ENCODE measurements at places on chromosomes 3 and 15. TPM values are rescaled to one million over a fixed set of nuclear protein-coding genes. Genes with fewer than 3 reads are reported as not detected.
A peak's percentile ranks its signal among the peaks of the same experiment; 100 is the strongest.

- DNase-seq, result no peak
Measured at GRCh38 chr3:58623961-58624360, 42.6 kb downstream of the FAM3D start.

DNA sequence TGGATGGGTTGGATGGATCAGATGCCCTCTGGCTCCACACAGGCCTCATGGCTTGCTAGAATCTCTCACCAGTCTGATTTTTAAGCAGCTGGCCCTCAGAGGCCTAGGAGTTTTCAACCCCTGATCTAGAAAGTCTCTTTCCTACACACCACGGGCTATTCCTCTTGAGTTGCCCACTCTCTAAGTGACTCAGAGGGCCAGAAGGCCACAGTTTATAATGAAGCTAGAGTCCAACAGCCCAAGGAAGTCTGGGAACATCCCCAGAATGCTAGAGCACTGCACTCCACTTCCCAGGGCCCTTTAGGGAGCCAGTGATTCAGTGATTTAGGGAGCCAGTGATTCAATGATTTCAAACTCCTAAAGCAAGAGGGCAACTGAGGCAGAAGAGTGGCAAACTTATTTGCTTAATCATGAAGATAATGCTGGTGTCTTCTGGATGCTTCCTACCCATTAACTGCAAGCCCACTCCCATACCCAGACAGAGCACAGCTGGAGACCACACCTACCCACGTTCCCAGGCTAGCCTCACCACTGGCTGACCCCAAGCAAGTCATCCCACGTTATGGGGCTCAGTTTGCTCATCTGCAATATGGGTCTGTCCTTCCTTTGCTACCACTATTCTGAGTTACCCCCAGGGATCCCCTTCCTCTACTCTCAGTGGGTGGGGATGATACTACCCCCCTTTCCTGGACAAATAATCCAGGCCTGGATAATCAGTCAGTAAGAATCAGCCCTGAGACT lies 36.7 kb downstream of the ABTB1 start:
- DNase-seq, result no peak

GRCh38 chr3:161415506-161416231 lies 44.4 kb upstream of the SPTSSB start:
- no peak for DNase-seq

- peak; percentile 45 for DNase-seq
Measured at GRCh38 chr3:37537914-37538691, 323.6 kb upstream of the CTDSPL start.

DNA sequence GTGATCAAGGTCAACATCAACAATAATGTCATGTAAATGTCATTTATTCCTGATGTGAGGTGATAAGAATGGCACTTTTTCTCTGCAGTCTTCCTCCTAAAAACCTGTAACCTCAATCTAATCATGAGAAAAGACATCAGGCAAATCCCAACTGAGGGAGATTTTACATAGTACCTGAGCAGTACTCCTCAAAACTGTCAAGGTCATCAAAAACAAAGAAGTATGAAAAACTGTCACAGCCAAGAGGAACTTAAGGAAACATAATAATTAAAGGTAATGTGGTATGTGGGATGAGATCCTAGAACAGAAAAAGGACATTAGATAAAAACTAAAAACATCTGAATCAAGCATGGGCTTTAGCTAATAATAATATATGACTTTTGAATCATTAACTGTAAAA lies 140.9 kb upstream of the GRM7 start:
- DNase-seq, result no peak

DNA sequence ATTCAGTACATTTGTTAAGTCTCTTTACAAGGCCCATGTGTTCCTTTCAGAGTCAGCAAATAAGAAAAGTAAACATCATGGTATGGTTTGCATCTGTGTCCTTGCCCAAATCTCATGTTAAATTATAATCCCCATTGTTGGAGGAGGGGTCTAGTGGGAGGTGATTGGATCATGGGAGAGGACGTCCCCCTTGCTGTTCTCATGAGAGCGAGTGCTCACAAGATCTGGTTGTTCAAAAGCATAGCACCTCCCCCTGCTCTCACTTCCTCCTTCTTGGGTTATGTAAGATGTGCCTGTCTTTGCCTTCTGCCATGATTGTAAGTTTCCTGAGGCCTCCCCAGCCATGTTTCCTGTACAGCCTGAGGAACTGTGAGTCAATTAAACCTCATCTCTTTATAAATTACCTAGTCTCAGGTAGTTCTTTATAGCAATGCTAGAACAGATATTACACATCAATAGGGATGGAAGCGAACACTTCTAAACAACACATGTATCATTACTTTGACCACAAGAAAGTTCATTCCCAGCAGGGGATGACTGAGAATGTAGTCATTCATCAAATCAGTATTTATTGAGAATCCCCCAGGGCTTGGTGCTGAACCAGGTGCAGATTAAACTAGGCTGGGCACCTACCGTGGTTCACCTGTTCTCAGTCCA lies 4.1 kb downstream of the EFCAB12 start:
- no peak for DNase-seq

Gene EFCAB12
- 0.44 TPM for total RNA-seq

Gene PPP2R3A
- total RNA-seq, result 10.2 TPM
